ENCODE measurements at places on chromosomes 13 and 19.

GRCh38 chr13:52004511-52005170, 6.6 kb downstream of the ATP7B start:
- DNase-seq = no peak

- no peak for DNase-seq
Observed at GRCh38 chr13:89897681-89898080, 1449.8 kb upstream of the MIR17HG start.

GRCh38 chr13:21074546-21074945, 13.2 kb upstream of the LATS2 start:
- DNase-seq = no peak

DNA sequence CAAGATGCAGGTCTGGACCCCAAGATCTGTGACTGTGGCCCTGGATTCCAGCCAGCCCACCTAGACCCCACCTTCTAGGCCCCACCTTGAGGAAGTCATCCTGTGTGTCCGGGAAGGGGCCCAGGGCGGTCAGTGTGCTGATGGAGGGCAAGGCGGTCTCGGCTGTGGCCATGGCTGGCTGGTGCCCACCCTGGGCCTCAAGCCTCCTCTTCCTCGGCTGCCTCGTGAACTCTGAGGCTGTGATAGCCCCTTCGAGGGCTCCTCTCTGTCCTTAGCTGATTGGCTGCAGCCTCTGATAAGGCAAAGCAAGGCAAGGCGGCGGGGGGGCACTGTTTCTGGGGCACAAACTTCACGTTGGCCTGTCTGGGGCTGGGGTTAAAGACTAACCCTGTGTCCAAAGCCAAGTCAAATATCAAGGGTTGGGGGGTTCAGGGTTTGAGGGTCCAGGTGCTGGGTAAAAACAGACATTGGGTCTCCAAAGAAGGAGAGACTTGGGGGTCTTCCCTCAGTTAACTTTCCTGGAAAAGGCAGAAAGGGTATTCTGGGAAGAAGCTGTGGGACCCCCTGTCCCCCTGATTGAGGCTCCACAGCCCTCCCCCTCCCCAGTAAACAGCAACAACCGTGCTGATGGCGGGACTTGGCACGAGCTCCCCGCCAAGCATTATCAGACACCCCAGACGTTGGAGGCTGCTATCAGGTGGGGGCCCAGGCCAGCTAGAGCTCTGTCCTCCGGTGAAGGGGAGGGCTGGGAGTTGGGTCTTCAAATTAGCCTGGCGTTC, at the start of gene KLF1:
TSS of gene KLF1 (minus strand) at position 233 of the 779 bp plus-strand sequence. CDS start at position 172, 61 bp downstream.
- DNase-seq = no peak

DNA sequence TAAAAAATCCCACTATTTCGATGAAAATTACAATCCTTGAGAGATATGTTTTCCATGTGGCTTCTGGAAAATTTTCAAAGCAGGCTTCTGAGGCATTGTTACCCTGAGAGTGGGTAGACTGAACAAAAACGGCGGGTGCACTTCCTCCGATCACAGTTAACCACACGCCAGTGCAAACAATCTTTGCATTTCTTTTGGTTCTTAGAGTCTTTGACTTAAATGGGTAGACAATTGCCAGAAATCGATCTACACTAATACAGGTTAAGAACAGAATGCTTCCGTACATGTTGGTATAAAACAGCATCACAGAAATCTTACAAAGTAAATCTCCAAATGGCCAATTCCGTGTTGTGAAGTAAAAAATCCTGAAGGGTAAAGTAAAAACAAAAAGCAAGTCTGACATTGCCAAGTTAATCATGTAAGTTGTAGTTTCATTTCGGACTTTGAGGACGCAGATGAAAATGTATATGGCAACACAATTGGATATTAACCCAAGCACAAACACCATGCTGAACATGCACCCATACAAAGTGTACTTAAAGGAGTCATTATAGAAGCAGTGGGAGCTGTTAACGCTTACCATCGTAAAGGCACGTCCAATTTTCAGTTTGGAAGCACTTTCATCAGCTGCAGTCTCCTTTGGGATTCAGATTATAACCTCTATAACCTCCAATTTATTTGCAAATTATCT, 927 bp downstream of the LPAR6 start:
- peak; percentile 33 for DNase-seq

DNA sequence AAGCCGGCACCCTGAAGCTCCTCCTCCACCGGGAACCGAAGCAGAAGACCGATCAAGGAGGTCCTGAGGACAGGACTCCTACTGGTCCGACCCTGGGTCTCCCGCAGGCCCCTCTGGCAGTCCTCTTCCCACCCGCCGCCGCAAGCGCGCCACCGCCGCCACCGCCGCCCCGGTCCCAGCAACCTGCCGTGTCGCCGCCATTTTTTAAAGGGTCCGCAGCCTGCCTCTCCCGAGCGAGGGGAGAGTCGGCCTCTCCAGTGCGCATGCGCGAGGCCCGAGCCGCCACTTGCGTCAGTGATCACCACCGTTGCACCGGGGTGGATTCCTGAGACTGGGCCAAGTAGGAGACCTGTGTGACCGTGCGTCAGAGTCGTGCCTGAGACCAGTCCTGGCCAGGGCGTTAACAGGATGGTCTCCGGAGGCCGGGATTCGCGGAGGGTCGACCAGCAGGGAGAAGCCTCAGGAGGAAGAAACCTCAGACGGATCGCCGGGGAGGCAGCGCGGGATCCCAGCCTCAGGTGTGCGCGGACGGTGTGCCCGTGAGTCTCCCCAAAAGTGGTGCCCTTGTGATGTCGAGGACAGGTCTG, 51.6 kb downstream of the ZNF146 start:
- DNase-seq = no peak

- no peak for DNase-seq
Observed at GRCh38 chr13:75049735-75050335, 432.1 kb downstream of the TBC1D4 start.

DNA sequence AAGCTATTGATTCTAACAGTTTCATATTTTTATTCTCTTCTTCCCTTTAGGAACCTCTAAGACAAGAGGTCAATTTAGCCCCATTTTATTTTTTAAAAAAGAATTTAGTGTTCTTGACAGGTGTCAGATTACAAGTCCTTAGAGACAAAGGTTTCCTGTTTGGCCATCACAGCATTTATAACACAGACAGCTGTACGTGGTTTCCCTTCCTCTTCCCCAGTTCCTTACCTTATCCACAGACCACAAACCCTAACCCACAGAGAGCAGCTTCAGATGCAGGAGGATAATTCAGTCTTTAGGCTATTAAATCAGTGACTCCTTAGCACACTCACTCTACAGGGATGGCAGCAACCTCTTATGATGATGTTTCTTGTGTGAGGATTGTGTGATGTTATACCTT, 1210.1 kb downstream of the DIAPH3 start:
- no peak for DNase-seq

All from AML-193 (cell line).